Activated T-cell treated with anti-CD3 and anti-CD28 coated beads, Interleukin-2, amount 50 U/mL, for 72 hours (primary cell): ENCODE measurements at places on chromosomes 11 and 22. TPM values are rescaled to one million over a fixed set of nuclear protein-coding genes. Genes with fewer than 3 reads are reported as not detected.

The KCNA4 gene
- total RNA-seq = not detected

The GDPD4 gene
- not detected for total RNA-seq

The TMEM191C gene
- 3.0 TPM for total RNA-seq

The PHOX2A gene
- total RNA-seq = not detected

The MTMR2 gene
- 40.1 TPM for total RNA-seq

The THY1 gene
- total RNA-seq = 1.3 TPM

DNA sequence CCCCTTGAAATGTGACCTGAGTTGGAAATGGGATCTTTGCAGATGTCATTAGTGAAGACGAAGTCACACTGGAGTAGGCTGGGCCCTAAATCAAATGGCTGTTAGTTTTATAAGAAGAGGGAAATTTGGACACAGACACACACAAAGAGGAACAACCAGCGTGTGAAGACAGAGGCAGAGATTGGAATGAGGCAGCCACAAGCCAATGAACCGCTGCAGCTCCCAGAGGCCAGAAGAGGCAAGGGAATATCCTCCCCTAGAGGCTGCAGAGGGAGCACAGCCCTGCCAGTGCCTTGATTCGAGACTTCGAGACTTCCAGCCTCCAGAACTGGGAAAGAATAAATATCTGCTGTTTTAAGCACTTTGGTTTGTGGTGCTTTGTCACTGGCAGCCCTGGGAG is 484.5 kb downstream of the MN1 start:
- no peak for DNase-seq

- DNase-seq = no peak
Measured at GRCh38 chr11:114108501-114109205, 49.1 kb downstream of the ZBTB16 start.

- DNase-seq = no peak
Measured at GRCh38 chr11:69726019-69726418, 22.2 kb upstream of the FGF19 start.

DNA sequence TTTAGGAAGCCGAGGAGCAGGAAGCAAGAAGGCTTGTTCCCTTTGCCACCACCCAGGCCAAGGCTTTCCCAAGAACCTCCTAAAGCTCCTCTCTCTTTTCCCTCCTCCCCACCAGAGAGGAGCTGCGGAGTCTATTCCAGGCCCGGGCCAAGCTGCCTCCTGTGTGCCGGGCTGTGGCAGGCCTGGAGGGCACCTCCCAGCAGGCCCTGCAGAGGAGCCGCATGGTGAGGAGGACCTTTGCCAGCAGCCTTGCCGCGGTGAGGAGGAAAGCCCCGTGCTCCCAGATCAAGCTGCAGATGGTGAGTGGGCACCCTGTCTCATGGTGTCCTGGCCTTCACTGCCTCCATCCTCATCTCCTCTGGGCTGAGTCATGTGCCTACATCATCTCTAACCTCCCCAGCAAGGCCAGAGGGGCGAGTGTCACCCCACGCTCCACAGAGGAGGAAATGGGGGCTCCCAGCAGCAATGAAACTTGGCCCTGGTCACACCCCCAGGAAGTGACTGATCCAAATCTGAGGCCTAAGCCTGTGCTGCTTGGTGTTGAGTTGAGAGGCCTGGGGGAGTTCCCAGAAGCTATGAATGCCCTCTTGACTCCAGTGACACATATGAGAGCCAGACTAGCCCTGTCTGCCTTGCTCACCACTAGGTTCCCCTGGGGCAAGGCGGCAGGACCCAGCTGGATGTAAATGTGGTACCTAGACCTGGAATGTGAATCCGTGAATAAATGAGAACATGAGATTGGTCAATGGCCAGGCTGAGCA is 104.2 kb downstream of the MYO18B start:
- DNase-seq = peak; percentile 41

- DNase-seq = no peak
Measured at GRCh38 chr11:46382646-46383403, 1.4 kb downstream of the MDK start.

GRCh38 chr11:83147895-83148294 is 9.0 kb upstream of the PCF11 start:
- no peak for DNase-seq
